ENCODE measurements at places on chromosomes 5 and 9. TPM values are rescaled to one million over a fixed set of nuclear protein-coding genes. Genes with fewer than 3 reads are reported as not detected.

- H3K27me3 ChIP-seq = peaks cover 25% of the 10 kb centered on the region
- no peaks in the 10 kb centered on the region for H3K4me1 ChIP-seq
- H3K4me3 ChIP-seq = no peak overlapping the region
- no peaks in the 10 kb centered on the region for H3K36me3 ChIP-seq
- no peak overlapping the region for H3K27ac ChIP-seq
These were observed 70.1 kb downstream of the SV2C start for GRCh38 chr5:76153271-76153670.

- no peak for DNase-seq
- H3K27me3 ChIP-seq = no peaks in the 10 kb centered on the region
- no peaks in the 10 kb centered on the region for H3K4me1 ChIP-seq
- no peaks in the 10 kb centered on the region for H3K36me3 ChIP-seq
- no peak overlapping the region for H3K27ac ChIP-seq
These were observed 398.3 kb downstream of the ANXA1 start for GRCh38 chr9:73549991-73550390.

GRCh38 chr5:58498340-58498942, 7.2 kb downstream of the GAPT start:
- peaks cover 6% of the 10 kb centered on the region for H3K27me3 ChIP-seq
- no peak for DNase-seq
- H3K36me3 ChIP-seq = no peaks in the 10 kb centered on the region
- no peak overlapping the region for H3K27ac ChIP-seq

The ANKRD34B gene
- total RNA-seq = not detected

GRCh38 chr5:100026606-100027005, 508.6 kb upstream of the FAM174A start:
- no peaks in the 10 kb centered on the region for H3K4me1 ChIP-seq
- no peak for DNase-seq
- no peaks in the 10 kb centered on the region for H3K36me3 ChIP-seq
- no peaks in the 10 kb centered on the region for H3K27me3 ChIP-seq
- no peak overlapping the region for H3K27ac ChIP-seq
- H3K4me3 ChIP-seq = no peak overlapping the region

DNA sequence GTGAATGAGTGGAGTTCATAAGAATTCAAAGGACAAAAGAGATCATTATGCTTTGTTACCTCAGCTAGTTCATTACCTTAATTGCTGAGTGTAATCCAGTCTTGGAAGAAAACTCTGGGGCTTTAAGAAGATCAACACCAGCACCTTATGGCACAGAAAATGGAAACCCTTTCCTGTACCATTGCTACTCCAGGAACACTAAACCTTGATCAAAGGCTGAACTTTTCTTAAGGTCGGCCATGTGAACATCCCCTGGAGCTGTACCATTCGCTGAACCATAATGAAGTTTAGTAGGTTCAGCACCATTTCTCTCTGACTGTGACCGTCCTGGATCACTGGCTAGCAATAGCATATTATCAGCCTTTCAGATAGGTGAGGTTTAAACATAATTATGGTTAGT, 97.4 kb downstream of the PBX3 start:
- no peak overlapping the region for H3K4me3 ChIP-seq
- H3K27me3 ChIP-seq = no peaks in the 10 kb centered on the region
- peaks cover 1% of the 10 kb centered on the region for H3K36me3 ChIP-seq
- H3K4me1 ChIP-seq = no peaks in the 10 kb centered on the region
- DNase-seq = no peak

DNA sequence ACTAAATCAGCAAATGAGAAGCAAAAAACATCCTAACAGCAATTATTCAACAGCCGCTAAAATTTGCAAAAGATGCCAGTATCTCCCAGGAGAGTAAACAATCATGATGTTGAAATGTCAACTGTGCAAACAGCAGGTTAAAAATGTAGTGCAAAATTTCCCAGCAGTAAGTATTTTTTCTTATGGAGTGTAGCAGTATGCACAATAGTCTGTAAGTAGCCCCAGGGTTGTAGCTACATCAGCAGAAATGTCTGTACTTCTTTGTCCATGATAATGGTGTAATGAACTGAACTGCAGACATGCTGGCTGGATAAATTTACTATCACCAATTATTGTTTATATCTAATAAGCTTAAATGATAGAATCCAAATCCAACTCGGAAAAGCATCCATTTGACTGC, 31.4 kb downstream of the GRIN3A start:
- H3K27ac ChIP-seq = no peak overlapping the region
- H3K27me3 ChIP-seq = peaks cover 22% of the 10 kb centered on the region
- no peaks in the 10 kb centered on the region for H3K36me3 ChIP-seq
- DNase-seq = no peak
- H3K4me1 ChIP-seq = peaks cover 6% of the 10 kb centered on the region
- no peak overlapping the region for H3K4me3 ChIP-seq

DNA sequence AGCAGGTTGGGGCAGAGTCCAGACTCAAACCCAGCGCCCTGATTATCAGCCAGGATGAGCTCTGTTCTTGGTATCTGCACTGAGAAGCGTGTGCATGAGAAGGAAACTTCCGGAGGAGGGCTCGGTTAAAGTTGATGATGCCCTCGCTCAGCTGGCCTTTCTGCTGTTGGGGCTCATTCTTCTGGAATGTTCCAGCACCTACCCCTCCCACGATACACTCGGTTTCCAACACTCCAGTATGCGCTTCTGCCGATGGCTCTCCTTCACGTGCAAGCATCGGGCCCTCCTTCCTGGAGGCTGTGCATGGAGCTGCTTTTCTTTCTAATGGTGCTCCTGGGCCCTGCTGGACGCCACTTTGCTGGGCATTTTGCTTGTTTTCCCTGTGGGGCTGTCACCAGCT, 134.0 kb downstream of the RXRA start:
- H3K27me3 ChIP-seq = no peaks in the 10 kb centered on the region
- no peak overlapping the region for H3K4me3 ChIP-seq
- H3K27ac ChIP-seq = no peak overlapping the region
- H3K4me1 ChIP-seq = peaks cover 11% of the 10 kb centered on the region
- DNase-seq = no peak

GRCh38 chr5:19547640-19548039, 440.4 kb downstream of the CDH18 start:
- no peaks in the 10 kb centered on the region for H3K27me3 ChIP-seq
- DNase-seq = no peak
- no peak overlapping the region for H3K27ac ChIP-seq
- no peaks in the 10 kb centered on the region for H3K36me3 ChIP-seq
- H3K4me3 ChIP-seq = no peak overlapping the region

- peaks cover 40% of the 10 kb centered on the region for H3K4me1 ChIP-seq
- peaks cover 2% of the 10 kb centered on the region for H3K36me3 ChIP-seq
- H3K27ac ChIP-seq = peak overlapping the region; percentile 89
- peak overlapping the region; percentile 48 for H3K4me3 ChIP-seq
- DNase-seq = peak; percentile 50
- no peaks in the 10 kb centered on the region for H3K27me3 ChIP-seq
These were observed 92.7 kb downstream of the SV2C start for GRCh38 chr5:76175821-76176403.

GRCh38 chr9:15304632-15305031, 2.4 kb downstream of the TTC39B start:
- H3K27ac ChIP-seq = no peak overlapping the region
- no peaks in the 10 kb centered on the region for H3K27me3 ChIP-seq
- H3K4me1 ChIP-seq = peaks cover 58% of the 10 kb centered on the region
- peaks cover 27% of the 10 kb centered on the region for H3K36me3 ChIP-seq
- no peak for DNase-seq

The CCDC69 gene
- total RNA-seq = 79.4 TPM

The LCN10 gene
- not detected for total RNA-seq

Data from activated CD4-positive, alpha-beta T cell treated with anti-CD3 and anti-CD28 coated beads, Interleukin-2, amount 10 ng/mL, durations not matched to agents 7 days and 5 days (primary cell).